Posterior vena cava (tissue), 2 donors: ENCODE measurements at places on chromosomes 16 and 17.

- no peak for DNase-seq
Measured at GRCh38 chr17:20982589-20983358, 60.0 kb downstream of the USP22 start.

DNA sequence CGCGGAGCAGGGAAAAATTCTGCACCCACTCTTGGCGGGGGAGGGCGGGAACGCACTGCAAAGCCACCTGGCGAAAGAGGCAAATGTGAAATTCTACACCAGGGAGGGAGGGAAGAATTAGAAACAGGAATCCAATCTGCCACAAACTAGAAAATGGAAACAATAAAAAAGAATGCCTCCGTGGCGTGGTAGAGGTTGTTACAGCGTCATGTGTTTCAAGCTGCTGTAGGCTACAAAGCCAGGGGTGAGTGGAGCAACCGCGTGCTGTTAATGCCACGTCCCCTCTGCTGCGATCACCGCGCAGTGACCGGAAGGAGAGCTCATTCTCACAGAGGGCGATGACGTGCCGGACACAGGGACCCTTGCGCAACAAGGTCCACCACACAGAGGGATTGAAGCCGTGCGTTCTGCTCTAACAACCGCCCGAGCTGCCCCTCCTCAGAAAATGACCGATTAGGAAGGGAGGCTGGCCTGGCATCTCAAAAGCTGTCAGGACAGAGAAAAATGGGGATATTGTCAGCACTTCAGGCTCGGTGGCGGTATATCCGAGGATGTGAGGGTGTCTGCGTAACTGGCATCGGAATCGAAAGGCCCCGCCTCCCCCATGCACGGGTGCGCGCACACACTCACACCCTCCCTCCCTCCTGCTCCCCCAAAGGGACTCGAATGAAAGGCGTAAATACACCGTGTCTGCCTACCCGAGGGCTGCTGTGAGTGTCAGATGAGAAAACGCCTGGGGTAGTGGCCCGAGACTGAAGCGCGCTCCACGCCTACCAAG lies 70.8 kb upstream of the TNRC6C start:
- peak; percentile 98 for DNase-seq

DNA sequence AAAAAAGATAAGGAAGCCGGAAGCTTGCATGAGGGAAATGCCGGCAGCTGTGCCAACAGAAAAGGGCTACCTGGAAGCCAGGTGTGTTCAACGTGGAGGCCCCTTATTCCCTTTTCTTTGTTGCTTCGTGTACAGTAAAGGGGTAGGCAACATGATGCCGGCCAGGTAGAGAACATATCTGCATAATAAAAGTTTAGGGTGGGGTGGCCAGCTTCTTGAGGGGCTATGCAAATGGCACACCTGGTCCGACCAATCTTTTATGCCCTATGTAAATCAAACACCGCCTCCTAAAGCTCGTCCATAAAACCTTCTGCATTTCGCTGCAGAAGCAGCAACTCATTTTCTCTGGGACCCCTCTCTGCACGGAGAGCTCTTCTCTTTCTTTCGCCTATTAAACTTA lies 911.6 kb downstream of the KCNJ2 start:
- no peak for DNase-seq

DNA sequence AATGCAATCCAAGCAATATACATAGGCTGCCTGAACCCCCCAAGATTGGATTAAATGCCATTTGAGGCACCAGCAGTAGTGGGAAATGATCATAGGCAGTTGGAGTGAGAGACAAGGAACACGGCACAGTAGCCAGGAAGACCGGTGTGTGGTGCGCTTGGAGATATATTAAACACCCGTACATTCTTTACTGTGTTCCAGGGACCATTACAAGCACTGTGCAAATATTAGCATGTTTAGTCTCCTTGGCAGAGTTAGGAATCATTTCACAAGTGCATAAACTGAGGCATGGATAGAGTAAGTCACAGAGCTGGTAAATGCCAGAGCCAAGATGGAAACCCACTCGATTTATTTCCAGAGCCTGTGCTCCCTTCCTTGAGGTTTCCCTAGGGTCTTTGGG lies 31.1 kb upstream of the TNRC6A start:
- DNase-seq, result no peak

DNA sequence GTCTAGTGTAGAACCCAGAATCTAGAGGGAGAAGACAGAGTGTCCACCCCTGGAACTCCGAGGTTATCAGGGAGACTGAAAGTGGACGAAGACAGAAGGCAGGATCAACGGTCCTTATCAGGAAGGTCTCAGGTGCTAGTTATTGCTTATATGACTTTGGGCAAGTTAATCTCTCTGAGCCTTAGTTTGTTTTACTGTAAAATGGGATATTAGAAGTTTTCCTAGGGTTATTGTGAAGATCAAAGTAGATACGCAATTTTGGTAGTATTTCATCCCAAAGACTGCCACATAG lies 1.2 kb downstream of the RNF167 start:
- DNase-seq, result no peak

- DNase-seq, result no peak
Measured at GRCh38 chr16:67249178-67250044, 632 bp downstream of the SLC9A5 start.

- no peak for DNase-seq
Measured at GRCh38 chr17:50447870-50448595, 20.6 kb downstream of the CHAD start.

GRCh38 chr17:19369846-19370492 lies 7.4 kb upstream of the B9D1 start:
- no peak for DNase-seq

DNA sequence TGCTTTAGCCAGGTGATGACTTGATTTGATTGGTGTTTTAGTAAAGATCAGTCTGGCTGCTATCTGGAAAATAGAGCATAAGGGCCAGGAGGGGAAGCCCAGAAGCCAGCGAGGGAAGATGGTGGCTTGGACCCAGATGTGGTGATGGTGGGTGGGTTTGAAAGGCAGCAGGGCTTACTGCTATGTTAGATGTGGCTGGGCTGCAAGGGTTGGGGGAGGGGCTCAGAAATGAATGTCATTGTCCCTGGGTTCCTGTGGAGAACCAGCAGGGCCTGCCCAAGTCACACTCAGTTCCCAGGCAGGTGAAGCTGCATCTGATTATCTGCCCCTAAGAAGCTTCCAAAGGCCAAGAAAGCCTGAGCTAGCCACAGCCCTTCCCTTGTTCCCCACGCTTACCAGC lies 71.7 kb upstream of the BRD7 start:
- DNase-seq, result peak; percentile 48

DNA sequence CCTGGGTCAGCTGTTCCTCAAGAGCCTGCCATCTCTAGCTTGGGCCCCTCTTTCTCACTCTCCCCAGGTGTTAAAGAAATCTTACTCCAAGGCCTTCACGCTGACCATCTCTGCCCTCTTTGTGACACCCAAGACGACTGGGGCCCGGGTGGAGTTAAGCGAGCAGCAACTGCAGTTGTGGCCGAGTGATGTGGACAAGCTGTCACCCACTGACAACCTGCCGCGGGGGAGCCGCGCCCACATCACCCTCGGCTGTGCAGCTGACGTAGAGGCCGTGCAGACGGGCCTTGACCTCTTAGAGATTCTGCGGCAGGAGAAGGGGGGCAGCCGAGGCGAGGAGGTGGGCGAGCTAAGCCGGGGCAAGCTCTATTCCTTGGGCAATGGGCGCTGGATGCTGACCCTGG lies 6.8 kb downstream of the CNP start:
- DNase-seq, result peak; percentile 69

- no peak for DNase-seq
Measured at GRCh38 chr16:69133373-69133954, 1.0 kb downstream of the UTP4 start.

DNA sequence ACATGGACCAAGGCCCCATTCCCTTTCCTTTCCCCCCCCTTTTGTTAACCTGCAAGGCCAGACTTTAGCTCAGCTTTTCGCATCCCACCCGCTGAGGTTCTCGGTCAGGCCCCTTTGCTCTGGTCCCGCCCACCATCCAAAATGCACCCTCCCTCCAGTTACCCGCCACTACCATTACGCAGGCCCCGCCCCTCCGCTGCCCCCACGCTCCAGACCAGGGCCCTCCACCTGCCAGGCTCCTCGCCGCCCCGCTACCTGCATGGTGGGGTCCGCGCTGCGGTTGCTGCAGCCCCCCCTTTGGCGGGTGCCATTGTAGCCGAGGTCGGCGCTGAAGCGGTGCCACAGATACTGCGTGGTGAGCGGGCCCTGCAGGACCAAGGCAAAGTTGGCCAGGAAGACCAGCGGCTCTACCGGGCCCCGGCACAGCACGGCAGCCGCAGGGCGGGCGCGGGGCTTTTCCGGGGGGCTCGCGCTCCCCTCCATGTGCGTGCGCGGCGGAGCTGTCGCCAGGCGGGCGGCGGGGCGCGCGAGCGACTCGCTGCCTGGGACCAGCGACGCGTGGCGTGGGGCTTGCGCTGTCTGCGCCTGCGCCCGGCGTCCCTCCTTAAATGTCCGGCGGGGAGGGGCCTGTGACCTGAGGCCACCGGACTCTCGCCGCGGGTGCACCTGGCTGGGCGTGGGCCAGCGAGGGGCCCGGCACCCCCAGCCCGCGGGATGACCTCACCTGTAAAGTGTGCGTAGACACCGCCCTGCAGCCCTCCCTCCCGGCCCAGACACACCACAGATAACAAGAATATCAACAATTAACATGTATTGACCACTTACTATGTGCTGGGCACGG lies at the start of gene SLC46A1:
TSS of gene SLC46A1 (minus strand) at position 581 of the 841 bp plus-strand sequence. CDS start at position 483, 98 bp downstream.
- DNase-seq, result peak; percentile 85

DNA sequence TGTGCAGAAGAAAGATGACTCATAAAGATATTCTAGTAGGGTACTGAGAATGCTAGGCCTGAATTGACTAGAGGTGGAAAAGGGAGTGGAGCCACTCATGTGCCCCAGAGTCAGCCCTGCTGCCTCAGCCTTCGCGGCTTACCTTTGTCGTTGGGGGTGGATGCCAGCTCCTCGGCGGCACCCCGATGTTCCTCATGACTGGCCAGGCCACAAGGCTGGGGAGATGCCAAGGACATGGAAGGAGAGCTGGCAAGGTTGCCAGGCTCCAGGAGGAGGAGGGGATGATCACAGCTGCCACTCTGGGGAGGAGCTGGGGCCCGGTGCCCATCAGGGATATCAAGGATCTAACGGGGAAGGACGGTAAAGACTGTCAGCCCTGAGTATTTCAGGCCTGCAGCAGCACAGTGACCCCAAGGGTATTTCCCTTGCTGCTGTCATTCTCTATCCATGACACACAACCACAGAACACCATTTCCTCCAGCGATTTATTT lies 9.7 kb upstream of the SLC35B1 start:
- DNase-seq, result no peak

DNA sequence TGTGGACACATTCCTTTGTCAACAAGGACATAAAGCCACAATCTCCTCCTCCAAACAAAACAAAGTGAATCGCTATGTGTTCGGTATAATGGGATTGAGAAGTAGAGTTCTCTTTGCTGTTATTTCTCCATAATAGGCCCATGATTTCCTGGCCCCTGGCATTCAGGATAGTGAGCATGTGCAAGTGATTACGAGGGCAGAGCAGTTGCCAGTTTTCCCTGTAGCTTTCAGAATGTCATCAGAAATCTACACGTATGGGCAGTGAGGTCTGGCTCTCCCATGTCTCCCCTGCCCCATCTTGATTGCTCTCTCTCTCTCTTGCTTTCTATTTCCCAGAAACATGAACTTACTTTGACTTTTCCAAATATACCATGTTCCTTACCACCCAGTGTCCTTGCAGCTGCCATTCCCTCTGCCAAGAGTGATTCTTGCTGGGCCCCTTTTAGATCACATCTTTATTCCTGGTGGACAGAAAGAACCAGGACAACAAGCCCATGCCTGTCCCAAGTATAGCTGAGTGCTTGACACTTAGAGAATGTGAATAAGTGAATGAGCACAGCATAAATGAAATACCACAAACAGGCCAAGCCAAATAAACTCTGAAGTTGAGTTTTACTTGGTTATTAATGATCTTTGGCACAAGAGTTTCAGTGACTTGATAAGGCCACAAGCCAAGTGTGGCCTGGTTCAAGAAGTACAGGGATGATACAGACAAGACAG lies 273.1 kb downstream of the CDH13 start:
- no peak for DNase-seq

DNA sequence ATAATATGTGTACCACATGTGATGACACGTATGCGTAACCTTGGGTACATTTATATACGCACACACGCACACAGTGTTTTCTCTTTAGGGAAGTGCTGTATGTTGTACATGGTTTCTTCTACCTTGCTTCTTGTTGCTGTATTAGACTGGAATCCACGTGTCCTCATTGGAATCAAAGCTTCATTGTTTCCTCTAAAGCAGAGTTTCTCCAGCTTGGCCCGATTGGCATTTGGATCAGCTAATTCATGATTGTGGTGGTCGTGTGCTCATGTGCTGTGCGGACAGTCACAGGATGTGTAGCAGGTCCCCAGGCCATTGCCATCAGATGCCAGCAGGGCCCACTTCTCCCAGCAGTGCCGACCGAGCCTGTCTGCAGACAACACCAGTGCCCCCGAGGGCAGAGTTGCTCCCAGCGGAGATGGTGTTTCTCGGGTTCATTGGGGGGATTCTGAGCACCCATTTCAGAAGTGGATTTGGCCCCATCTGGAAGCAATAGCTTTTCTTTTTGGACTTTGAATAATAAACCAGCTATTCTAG lies 148.4 kb downstream of the RPTOR start:
- DNase-seq, result no peak

DNA sequence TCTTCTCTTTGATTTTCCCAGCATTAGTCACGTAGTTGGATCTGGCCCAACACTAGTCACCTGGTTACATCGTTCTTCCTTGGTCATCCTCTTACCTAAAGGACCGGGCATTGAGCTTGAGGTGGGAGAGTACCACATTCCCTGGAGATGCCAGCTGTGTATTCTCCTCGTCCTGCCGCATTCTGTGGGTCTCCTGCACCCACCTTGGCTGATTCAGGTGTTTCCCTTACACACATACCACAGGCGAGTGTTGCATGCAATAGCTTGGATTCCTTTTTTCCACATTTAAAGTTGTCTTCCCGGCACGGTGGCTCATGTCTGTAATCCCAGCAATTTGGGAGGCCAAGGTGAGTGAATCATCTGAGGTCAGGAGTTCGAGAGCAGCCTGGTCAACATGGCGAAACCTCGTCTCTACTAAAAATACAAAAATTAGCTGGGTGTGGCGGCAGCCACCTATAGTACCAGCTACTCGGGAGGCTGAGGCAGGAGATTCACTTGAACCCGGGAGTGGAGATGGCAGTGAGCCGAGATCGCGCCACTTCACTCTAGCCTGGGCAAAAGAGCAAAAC lies 21.6 kb upstream of the CLEC18C start:
- peak; percentile 68 for DNase-seq

- DNase-seq, result peak; percentile 95
Measured at GRCh38 chr16:89917773-89918452, 749 bp upstream of the MC1R start.
